ENCODE measurements at places on chromosomes 7 and 10.

- DNase-seq, result peak; percentile 53
Observed at GRCh38 chr7:23680414-23681405, 711 bp downstream of the FAM221A start.

DNA sequence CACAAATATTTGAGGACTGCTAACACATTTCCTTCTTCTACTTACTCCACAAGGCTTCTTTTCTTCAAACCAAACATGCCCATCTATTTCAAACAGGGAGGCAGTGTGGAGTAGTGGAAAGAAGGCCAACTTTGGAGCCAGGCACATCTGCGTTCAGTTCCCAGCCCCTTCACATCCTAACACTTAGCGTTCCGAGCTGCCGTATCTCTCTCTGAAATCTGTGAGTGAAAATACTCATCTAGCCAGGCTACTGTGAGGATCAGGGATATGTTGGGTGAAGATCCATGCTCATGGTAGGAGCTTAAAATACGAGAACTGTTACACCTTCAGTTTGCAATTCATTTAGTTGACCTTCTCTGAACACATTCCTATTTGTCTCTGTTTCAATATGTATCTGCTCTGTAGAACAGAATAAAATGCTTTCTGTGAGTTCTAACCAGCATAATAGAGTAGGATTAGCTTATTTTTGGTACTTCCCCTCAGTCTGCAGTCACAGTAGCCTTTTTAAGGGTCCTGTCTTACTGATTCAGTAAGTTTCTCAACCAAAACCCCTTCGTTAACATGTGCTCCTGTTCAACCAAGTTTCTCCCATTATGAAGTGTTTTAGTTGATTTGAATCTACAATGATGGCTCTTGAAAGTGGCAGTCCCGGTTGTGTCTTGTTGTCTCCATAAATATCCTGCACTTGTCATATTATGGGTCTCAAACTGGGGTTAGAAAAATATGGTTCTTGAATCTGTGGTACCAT lies 3.3 kb upstream of the MEST start:
- no peak for DNase-seq

GRCh38 chr10:104230490-104230889 lies 1.7 kb downstream of the CFAP43 start:
- no peak for DNase-seq

DNA sequence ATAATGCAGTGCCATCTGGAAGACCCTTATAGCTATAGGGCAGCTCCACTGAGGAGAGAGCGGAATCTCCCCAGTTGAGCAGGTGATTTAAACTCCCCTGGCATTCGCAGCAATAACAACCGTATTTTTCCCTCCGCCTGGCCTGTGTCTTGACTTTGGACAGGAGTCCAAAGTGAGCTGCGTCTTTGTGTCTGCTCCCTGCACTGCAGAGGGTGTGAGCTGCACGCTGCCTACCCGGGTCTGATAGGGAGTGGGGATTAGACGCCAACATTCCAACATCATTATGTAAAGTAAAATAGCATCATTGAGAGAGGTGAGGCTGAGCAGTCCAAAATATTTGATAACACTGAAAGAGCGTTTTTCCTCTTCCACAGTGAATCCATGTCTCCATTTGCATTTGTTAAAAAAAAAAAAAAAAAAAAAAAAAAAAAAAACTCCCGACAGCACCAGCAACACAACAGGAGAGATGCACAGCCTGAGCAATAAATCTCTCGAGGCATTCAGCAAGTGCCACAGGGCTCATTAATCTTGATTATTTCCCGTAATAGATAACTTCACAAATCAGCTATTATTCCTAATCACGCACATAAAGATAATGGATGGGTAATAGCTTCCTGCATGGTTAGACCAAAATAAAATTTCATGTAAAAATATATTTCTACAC lies 68.6 kb downstream of the CELF2 start:
- no peak for DNase-seq

GRCh38 chr10:30558411-30558810 lies 71.1 kb downstream of the LYZL2 start:
- DNase-seq, result no peak

DNA sequence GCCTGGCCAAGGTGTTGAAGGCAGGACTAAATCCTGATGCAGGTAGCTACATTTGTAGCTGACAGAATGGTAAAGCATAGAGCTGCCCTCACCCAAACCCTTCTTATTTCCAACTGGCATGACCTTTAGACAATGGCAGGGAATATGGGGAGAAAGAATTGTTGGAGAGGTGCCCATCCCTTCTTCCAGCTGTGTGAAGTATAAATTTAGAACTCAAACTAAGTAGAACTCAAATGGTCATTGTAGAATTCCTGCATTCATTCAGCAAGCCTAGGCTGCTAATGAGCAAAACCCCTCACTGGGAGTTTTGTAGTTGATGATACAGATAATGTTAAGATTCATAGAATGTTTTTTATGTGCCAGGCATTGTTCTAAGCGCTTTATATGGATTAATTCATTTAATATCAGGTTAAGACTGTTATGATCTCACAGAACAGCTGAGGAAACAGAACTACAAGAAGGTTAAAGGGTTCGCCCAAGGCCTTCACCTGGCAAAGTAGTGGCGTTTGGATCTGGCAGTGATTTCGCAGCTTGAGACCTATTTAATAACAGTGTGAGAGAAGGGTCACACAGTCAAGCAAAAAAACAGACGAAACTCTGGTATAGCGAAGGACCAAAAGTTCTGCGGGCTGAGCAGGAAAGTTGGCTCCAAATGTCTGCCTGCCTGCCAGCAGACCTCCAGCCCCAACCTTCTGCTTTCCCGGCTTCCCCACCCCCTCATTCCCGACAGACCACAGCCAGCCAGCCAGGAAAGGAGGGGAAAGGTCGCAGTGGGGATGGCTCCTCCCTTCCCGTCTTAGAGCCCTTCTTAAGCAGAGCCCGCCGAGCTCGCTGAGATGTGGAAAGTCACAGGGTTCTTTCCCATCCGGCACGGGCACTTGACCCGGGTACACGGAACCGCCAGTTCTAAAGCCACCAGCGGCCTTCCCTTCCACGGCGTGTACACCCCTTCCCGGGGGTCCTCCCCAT lies 1.6 kb upstream of the HILPDA start:
- peak; percentile 74 for DNase-seq

DNA sequence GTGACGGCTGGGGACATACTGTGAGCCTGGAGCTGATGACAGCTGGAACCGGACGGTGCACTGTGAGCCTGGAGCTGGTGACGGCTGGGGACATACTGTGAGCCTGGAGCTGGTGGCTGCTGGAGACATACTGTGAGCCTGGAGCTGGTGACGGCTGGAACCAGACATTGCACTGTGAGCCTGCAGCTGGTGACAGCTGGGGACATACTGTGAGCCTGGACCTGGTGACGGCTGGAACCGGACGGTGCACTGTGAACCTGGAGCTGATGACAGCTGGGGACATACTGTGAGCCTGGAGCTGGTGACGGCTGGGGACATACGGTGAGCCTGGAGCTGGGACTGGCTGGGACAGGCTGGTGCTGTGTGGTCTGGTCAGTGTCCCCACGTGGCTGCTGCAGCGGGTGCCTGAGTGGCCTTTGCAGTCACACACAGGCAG lies 47.9 kb downstream of the PTPRN2 start:
- DNase-seq, result no peak

GRCh38 chr7:6575281-6576023 lies 1.8 kb upstream of the ZDHHC4 start:
- DNase-seq, result no peak

- no peak for DNase-seq
Observed at GRCh38 chr10:128633864-128634540, 507.8 kb upstream of the MKI67 start.

- DNase-seq, result no peak
Observed at GRCh38 chr10:127151981-127152699, 44.3 kb downstream of the INSYN2A start.

DNA sequence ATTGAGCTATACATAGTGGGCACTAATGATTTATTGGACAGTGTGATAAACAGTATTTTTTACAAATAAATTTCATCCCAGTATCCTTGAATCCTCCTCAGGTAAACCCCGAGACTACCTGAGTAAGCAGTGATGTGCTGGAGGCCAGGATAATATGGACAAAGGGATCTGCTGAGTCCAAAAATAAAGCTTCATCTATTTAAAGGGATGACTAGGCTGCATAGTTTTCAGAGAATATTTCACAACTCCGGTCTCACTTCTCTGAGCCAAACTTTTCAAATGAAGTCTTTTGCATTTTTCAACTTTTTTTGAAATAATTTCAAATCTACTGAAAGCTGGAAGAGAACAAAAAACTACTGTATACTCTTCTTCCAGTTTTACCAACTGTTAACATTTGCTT lies 2.5 kb downstream of the ACTR3B start:
- DNase-seq, result no peak

- no peak for DNase-seq
Observed at GRCh38 chr7:22969010-22969431, 44.9 kb downstream of the HYCC1 start.

DNA sequence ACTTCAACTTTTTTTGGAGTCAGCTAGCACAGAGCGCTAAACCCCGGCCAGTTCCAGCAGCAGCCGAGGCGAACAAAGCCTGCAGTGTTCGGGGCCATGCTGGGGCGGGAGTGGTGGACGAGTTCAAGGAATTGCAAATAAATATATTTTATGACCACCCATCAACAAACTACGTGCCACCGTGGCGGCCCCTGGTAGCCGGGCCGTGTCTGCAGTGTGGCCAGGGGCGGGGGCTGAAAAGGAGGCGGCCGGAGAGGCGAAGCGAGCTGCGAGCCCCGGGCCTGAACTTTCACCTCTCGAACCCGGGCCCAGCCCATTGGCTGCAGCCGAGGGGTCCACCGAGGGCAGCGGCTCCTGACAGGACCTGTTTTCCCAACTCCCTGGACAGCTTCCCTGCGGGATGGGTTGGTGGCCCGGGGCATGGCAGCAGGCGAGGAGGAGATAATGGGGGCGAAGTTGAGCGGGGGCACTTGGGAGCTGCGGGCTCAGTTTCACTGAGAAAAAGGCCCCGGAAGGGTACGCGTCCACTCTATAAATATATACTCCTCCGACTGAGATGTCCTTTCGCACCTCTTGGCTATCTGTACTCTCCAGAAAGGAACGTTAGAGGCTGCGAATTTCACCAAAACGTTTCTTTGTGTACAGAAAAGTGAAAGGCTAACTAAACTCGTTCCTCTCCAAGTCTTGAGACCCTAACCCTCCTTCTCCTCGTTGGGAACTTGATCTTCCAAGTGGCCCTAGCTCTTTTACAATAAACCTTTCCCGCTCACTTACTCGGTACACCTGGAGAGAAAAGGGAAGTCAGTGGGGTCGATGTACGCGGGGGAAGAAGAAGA lies 164.6 kb upstream of the PPP1R3A start:
- peak; percentile 29 for DNase-seq

- no peak for DNase-seq
Observed at GRCh38 chr10:76858721-76859120, 778.9 kb downstream of the KCNMA1 start.

DNA sequence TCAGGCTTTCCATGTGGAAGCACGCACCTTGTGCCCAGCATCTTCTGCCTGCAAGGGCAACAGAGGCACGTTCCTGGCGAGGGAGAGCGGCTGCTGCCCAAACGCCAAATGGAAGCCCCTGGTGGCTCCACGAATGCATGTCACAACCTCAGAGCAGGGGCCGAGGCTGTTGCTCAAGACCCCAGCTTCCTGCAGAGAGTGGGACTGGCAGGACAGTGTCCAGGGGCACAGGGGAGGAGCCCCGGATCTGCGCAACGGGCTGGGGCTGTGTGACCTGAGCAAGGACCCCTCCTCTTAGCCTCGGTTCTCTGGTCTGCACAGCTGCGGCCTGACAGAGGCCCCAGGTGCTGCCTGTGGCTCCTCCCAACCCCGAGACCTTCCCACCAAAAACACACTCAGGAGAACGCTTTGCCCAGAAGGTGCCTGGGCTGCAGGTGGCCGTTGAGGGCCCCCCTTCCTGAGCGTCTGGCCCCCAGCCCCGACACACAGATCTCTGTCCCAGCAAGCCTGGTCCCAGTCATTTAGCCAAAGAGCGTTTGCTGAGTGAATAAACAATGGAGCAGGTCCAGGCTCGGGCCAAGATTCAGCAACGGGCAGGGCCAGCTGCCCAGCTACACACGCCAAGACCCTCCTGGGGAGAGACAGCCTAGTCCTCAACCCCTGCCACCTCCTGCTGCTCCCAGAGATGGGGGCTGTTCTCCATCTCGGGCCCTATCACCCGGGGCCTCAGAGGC lies 1.2 kb downstream of the MICALL2 start:
- DNase-seq, result no peak

DNA sequence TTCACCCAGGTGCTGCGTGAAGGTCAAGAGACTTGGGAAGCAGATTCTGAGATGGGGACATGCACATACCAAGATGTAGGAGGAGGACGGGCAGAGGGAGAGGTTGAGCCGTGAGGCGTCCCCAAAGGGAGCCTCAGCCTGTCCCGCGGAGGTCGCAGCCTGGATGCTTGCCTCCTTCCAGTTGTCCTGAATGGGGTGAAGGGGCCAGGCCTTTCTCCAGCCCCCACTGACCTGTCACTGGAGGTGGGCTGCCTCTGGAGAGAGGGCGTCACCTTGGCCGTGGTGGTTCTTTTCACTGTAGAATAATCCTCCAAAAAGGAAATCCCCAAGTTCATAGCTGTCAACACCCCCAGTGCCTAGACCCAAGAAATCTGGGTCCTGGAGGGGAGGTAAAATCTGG lies 283.0 kb upstream of the VSTM2A start:
- no peak for DNase-seq

GRCh38 chr7:92632791-92633190 lies 42.6 kb upstream of the FAM133B start:
- no peak for DNase-seq

DNA sequence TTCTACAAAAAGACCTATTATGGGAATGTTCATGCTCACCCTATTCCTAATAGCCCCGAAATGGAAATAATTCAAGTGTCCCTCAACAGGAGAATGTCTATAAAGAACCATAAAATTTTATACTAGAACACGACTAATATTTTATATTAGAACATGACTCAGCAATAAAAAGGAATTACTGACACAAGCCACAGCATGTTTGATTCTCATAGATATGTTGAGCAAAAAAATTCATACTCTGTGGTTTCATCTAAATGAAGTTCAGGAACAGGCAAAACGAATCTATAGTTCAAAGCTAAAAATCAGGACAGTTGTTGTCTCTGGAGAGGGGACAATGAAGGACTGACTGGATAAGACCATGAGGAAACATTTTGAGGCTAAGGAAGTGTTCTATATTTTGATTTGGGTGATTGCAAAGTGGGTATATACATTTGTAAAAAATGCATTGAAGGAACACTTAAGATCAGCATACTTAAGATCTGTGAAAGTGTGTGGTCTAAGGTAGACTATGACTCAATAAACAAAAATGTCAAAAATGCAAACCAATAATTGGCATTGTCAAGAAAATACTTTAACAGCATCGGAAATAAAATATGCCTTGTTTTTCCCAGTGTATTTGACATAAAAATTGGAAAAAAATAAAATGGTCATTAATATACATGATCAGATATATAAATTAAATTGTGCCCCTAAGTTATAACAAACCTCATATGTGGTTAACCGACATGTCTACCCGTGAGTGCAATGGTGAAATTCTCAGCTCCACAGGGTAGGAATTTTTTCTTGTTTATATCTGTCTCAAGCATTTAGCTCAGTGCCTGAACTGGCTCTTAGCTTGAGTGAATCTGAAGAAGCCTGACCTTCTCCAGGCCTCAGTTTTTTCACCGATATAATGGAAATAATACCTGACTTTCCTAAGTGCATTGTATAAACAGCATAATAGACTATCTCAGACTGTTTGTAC lies 124.9 kb upstream of the CTTNBP2 start:
- DNase-seq, result no peak

GRCh38 chr10:969473-970150 lies 18.6 kb upstream of the GTPBP4 start:
- DNase-seq, result no peak
